NCI-H1436 (cell line): ENCODE measurements at places on chromosomes 12 and 14.
A peak's percentile ranks its signal among the peaks of the same experiment; 100 is the strongest.

GRCh38 chr14:103186909-103187586 is 63.8 kb downstream of the TNFAIP2 start:
- DNase-seq, result no peak

DNA sequence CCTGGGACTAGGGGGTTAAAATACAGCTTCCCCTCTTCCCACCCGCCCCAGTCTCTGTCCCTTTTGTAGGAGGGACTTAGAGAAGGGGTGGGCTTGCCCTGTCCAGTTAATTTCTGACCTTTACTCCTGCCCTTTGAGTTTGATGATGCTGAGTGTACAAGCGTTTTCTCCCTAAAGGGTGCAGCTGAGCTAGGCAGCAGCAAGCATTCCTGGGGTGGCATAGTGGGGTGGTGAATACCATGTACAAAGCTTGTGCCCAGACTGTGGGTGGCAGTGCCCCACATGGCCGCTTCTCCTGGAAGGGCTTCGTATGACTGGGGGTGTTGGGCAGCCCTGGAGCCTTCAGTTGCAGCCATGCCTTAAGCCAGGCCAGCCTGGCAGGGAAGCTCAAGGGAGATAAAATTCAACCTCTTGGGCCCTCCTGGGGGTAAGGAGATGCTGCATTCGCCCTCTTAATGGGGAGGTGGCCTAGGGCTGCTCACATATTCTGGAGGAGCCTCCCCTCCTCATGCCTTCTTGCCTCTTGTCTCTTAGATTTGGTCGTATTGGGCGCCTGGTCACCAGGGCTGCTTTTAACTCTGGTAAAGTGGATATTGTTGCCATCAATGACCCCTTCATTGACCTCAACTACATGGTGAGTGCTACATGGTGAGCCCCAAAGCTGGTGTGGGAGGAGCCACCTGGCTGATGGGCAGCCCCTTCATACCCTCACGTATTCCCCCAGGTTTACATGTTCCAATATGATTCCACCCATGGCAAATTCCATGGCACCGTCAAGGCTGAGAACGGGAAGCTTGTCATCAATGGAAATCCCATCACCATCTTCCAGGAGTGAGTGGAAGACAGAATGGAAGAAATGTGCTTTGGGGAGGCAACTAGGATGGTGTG is 1.9 kb downstream of the GAPDH start:
- DNase-seq, result no peak

DNA sequence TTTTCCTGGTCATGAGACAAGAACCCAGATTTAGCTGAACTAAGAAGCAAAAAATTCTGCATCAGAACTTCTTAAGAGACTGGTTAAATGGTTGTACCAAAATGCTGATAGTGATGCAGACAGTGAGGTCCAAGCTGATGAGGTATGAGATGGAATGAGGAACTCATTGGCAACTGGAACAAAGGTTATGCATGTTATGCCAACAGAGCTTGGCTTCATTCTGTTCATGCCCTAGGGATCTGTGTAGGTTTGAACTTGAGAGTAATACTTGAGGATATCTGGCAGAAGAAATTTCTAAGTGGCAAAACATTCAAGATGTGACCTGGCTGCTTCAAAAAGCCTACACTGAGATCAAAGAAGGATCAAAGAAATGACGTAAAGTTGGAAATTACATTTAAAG is 398.0 kb downstream of the FSCB start:
- no peak for DNase-seq

DNA sequence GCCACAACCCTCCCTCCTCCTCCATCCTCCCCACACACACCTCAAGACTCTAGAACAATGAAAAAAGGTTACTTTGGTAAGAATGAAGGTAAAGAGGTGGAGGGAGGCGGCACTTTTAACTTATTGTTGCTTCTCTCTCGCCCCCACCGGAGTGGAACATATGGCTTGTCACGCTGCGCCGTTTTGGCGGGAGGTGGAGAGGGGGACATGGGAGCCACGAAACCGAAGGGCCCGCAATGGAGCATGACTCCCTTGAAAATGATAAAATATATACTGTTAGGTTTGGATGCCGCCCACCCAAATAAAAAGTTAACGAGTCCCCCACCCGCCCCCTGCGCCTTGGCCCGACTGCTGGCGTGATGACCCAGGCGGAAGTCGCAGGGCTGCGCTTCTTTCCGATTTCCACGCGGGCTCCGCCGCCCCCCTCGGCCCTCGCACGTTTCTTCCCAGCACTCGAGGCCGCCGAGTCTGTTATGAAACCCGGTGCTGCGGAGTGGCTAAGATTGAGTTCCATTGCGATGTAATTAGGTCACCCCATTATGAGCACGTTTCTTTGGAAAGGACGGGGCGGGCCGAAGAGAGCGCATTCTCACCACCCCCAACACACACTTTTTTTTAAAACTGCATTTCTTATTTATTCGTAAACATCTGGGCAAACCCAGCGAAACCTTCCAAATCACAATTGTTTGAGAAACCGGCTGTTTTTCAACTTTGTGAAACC is 1.4 kb upstream of the ZFP36L1 start:
- no peak for DNase-seq

GRCh38 chr14:20503898-20504297 is 1.4 kb upstream of the RNASE10 start:
- DNase-seq, result no peak

DNA sequence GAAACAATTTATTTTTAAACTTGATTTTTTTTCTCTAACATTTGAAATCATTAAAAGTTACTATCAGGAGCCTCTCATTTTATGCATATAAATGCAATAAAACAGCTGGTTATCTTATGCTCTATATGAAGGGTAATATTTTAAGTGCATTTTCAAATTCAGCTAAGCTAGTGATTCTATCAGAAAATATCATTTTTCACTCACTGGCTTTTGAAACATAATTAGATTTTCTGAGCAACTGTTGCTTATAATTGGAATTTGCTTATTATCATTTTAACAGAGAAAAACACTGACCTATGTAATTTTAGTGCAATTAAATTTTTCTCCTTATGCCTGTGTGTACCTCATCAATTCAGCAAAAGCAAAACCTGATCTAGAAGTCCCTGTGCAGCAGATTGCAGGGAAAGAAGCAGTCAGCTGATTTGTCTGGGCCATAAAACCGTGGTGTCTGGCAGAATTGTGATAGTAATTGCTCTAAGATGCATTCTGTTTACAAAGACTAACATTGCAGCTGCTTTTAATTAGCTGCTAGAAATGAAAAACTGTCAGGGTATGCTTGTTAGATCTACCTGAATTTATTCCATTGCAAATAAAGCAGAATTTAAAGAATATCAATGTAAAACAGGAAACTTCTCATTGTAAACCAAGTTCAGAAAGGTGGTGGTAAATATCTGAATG is 75.0 kb downstream of the BICD1 start:
- DNase-seq, result no peak

DNA sequence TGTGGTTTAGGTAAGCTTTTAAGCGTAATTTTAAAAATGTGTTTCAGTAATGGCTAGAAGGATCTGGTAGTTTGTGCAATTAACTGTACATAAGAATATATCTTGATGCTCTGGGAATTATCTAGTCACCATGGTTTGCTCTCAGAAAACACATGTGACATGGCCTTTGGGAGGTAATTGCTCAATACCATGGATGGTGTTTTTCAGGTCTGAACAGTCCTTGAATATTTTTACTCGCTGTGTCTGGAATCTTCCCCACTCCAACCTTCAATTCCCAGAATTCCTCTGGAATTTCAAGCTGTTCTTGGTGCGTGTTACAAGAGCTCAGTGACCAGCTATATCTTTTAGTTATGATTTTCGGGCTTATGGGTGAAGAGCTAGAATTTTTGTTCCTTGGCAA is 85.3 kb downstream of the DAAM1 start:
- DNase-seq, result no peak

DNA sequence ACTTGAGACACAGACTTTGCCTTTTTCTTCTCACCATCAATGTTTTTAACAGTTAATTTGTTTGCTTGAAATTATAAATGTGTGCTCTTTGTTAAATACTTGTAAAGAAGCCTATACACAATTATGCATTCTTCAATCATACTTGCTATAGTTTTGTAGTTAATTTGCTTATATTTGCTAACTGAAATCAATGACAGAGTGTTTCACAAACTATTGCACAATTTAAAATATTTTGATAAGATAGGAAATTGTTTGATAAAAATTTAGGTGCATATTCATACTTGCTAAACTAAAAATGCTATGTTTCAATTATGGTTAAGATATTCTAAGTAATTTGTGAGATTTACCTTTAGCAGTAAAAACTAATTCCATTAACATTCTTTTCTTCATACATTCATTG is 13.7 kb upstream of the OR4K5 start:
- no peak for DNase-seq

- DNase-seq, result no peak
Measured at GRCh38 chr14:61290701-61291100, 9.6 kb upstream of the TMEM30B start.

- no peak for DNase-seq
Measured at GRCh38 chr12:117695956-117696355, 272.8 kb downstream of the KSR2 start.

- DNase-seq, result no peak
Measured at GRCh38 chr12:103745962-103746361, 95.1 kb downstream of the NT5DC3 start.

- DNase-seq, result no peak
Measured at GRCh38 chr12:132428936-132429601, 60.9 kb upstream of the FBRSL1 start.

DNA sequence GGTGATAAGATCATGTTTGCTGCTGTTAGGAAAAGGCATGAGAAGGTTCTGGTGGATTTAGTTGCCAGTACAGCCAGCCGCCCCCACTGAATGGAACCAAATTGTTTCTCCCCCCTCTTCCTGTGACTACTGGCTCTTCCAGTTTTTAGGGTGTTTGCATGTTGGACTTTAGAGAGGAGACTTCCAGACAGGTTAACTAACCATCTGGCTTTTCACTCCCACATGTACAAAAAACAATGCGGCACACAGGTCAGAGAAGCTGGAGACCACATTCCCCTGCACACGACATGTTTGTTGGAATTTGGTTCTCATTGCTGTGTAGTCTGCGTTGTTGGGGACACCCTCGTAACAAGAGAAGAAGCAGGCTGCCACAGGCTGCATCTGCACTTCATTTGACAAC is 103.9 kb upstream of the TMEM132C start:
- no peak for DNase-seq

DNA sequence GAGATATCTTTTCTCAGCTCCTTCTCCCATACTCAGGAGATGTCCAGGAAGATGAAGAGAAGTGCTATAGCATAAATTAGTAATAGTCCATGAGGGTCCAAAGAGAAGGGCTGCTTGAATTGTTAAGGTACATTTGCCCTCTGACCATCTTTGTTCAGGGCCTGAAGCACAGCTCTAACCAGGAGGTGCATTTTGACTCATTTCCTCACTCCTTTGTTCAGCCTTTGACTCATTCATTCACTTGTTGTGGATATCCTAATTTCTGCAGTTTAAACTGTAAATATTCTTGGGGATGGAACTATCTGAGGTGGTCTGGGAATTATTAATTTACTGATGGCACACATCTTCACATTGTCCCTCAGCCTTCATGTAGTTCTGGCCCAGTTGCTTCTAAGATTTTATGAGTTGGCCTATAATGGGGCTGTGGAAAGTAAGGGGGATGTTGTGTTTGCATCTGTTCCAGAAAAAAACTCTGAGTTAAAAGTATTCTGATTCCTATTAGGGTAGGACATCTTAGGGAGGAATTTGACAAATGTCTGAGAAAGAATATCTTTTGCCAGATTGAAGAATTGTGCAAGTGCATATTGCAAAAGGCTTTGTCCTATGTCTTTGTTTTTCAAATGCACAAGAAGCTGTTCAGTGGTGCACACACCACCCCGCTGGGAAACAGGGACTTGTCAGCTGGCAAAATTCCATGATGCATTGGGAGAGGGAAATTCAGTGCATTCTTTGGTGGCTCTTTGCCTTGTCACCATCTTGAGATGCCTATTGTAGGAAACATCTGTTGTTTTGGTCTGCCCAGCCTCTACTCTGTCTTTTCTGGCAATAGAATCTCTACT is 22.1 kb downstream of the SMOC1 start:
- DNase-seq, result no peak

GRCh38 chr12:66744956-66745383 is 66.1 kb upstream of the GRIP1 start:
- no peak for DNase-seq

- no peak for DNase-seq
Measured at GRCh38 chr12:123078120-123078465, 72.8 kb downstream of the PITPNM2 start.

DNA sequence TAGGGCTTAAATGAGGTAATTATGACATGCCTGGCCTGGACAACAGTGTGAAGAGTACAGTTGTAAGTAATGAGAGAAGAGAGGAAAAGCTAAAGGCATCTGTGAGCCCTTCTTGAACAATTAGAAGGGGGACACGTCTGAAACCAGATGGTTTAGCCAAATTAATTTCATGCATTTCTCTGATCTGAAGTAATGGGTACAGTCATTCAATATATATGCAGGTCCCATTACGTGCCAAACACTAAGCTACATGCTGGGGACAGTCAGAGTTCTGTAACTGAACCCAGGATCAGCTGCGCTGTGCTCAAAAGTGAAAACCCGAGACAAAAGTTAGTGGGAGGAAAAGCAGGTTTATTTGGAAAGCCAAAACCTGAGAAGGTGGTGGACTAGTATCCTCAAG is 207.2 kb upstream of the TMTC1 start:
- DNase-seq, result no peak

- DNase-seq, result no peak
Measured at GRCh38 chr14:78992867-78993266, 822.7 kb downstream of the NRXN3 start.

GRCh38 chr12:73719223-73719622 is 818.4 kb upstream of the ATXN7L3B start:
- DNase-seq, result no peak

DNA sequence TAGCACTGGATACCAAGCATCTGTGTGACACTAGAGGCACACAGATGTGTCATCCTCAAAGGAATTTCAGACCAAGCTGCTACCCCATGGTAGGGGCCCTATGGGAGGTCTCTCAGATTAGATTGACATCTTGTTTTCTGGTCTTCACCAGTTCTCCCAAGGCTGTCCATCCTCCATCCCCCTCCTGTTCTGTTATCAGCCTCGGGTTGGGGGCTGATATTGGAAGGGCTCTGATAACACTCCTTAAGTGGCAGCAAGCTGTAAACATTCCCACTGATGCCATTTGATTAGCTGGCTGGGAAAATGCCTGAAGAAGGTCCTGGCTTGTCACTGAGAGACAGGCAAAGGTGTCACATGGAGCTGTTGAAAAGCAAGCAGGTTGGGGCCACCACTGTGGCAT is 185.9 kb upstream of the RBM19 start:
- no peak for DNase-seq

GRCh38 chr14:99797231-99797630 is 4.0 kb downstream of the EML1 start:
- no peak for DNase-seq

DNA sequence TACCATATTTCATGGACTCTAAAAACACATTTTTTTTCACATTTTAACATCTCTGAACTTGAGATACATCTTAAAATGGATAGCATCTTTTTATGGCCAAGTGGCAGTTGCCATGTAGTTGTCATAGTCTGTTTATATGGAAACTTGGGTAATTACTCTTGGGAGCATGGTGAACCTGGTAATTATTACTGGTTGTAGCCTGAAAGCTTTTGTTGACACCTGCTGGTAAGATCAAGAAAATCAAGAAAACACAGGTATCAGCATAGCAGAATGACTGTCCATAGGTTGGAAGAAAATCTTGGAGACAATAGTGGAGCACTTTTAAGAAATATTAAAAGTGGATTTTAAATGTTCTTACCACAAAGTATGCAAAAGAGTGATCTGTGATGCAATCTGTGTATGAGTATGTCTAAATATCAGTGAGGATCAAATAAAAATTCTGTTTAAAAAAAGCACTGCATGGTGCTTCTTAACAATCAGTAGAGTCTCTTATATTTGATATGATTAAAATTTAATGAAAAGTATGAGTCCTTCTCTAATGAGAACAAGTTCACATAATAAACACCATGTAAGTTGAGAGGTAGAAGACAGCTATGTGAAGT is 44.2 kb downstream of the TTC8 start:
- DNase-seq, result peak; percentile 50
